ENCODE measurements at places on chromosomes 4 and X. TPM values are rescaled to one million over a fixed set of nuclear protein-coding genes. Genes with fewer than 3 reads are reported as not detected.

- DNase-seq = no peak
Measured at GRCh38 chrX:71301195-71301924, at the start of gene ITGB1BP2. Gene ITGB1BP2 (plus strand): TSS chrX:71301750. CDS start chrX:71301807, 57 bp downstream.

The TMEM31 gene
- total RNA-seq = not detected

The PPARGC1A gene
- total RNA-seq = 1.8 TPM

DNA sequence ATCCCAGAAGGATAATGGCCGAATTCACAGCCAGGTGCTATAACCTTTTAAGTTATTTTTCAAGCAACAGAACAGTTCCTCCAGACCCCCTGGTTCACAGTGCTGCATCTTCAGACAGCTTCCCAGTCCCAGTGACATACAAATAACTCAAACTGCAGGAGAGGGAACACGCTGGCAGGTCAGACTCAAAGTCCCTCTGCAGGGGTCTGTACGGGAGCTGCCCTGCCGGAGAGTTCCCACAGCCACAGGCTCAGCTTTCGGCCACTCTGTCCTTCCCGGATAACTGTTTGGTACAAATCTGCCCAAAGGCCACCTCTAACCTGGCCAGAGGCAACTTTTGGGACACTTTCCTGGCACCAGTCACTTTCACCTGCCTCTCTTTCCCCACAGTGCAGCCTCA lies 230.2 kb downstream of the AFAP1 start:
- no peak for DNase-seq

DNA sequence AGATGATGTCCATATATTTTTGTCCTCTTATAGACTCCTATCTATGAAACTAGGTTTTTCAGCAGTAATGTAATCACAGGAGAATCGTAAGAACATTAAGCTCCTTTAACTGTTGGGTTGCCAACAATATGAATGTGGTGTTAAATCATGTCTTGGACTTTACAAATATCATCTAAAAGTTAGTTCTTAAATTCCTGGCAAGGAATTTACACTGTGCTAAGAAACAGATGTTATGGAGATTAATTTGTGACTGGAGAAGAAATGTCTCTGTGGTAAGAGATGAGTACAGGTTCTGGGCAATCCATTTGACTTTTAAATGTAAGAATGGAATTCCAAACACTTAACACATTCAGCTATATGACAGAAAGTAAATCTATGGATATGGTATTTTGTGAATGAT lies 34.6 kb downstream of the CNKSR2 start:
- DNase-seq = no peak

The ZNF185 gene
- total RNA-seq = 9.4 TPM

DNA sequence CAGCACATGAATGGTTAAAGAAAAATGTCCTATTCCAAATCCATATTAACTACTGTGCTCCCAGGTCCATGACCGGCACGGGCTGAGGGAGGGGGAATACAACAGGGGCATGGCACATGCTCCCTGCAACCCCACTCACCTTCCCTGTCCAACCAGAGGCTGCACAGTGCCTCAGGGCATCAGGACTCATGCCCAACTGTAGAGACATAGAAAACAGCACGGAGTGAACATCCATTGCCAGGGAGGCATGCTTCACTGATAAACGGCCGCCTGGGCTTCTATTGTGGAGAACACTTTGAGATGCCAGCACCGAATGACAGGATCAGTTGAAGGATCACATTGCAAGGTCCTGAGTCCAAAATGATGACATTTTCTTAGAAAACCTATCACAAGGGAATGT lies 140.6 kb downstream of the STK32B start:
- DNase-seq = no peak

DNA sequence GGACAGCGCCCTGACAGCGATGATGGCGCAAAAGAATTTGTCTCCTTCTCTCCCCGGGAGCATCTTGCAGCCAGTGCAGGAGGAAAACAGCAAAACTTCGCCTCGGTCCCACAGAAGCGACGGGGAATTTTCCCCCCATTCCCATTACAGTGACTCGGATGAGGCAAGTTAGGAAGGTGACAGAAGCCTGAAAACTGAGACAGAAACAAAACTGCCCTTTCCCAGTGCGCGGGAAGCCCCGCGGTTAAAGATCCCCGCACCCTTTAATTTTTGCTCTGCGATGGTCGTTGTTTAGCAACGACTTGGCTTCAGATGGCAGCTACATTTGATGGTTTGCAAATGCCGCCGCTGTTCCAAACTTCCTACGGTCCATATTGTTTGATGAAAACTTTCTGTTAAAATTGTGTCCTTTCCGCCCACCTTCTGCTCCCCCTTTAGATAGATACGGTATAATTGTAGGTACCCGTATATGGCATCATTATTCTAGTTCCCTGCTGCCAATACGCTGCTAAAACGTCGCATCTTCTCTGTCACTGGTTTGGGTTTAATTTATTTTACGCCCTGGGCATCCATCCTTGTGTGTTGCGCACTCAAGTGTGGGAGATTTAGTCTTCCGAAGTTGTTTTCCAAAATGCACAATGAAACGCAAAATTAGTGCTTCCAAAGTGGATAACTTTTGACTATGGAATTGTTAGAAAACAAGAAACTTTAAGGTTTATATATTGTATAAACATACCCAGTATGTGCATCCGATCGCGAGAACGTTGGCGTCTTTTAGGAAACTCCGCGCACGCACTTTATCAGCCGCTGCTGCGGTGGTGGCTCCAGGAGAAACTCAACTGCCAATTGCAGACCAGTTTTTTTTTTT lies 1.5 kb downstream of the ATOH1 start:
- no peak for DNase-seq

The VCX gene
- total RNA-seq = not detected

DNA sequence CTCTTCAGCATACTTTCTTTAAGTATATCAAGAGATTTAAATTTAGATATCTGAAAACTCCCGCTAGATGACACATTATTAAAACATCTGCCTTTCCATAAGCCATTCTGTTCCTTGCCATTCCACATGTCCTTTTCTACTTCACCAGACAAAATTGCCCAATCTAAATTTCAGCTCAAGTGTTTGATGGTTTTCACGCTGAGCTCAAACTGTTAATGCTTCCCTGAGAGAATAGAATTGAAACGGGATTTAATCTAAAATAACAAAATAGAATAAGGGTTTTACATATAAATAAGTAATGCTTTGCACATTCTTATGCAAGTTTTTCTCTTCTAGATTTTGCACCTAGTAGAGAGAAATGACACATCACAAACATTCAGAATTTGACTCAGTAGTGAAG lies 764.5 kb upstream of the TENM3 start:
- no peak for DNase-seq

- peak; percentile 88 for DNase-seq
Measured at GRCh38 chr4:110087070-110087708, 111.2 kb downstream of the ELOVL6 start.

The EGF gene
- total RNA-seq = 0.10 TPM

The SPANXD gene
- not detected for total RNA-seq

The DRD5 gene
- not detected for total RNA-seq

- DNase-seq = no peak
Measured at GRCh38 chr4:74896595-74896994, 36.3 kb upstream of the PARM1 start.

Measured in glomerular endothelial cell (primary cell).